ENCODE measurements at places on chromosomes 11 and 22.

DNA sequence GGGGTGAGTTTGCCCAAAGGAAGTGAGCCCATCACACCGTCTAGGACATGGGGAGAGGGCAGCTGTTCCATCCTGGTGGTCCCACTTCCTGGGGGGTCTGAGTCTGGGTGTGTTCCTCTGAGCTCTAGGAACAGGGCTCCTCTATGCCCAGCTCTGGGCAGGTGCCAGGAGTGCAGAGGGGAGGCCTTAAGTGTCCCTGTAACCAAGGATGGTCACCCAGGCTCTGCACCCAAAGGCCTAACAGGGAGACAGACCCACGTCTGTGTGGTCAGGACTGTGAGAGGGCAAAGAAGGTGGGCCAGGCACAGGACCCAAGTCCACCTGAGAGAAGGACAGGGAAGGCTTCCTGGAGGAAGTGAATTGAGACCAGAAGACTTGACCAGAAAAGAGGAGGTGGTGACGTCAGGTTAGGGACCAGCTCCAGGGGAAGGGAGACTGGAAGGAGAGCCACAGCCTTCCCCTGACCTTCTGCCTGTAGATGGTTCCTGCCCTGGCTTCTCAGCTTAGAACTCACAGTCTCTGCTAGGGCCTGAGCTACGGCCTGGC, 11.3 kb upstream of the TCF20 start:
- DNase-seq = no peak

DNA sequence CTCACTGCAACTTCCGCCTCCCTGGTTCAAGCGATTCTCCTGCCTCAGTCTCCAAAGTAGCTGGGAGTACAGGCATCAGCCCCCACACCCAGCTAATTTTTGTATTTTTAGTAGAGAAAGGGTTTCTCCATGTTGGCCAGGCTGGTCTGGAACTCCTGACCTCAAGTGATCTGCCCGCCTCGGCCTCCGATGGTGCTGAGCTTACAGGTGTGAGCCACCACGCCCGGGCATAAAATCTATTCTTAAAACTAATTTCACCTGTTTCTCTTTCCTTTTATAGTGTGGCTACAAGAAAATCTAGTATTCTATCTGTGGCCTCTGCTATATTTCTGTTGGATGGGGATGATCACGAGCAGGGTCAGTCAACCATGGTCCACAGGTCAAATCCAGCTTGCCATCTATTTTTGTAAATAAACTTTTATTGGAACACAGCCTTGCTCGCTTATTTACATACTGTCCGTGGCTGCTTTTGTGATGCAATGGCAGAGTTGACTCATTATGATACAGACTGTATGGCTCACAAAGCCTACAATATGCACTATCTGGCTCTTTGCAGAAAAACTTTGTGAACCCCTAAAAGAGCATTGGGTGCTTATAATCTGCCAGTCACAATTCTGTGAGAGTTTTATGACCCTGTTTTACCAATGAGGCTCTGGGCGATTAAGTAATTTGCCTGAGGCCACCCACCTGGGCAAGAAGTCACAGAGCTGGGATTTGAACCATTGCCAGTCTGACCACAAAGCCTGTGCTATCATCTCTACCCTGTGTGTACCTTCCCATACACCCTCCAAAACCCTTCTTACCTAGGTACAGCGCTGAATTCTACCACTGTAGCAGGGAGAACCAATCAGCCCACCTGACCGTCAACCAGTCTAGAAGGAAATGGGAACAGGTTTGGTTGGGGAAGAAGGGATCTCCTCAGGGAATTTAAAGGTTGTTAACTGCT, 28.3 kb downstream of the SLC1A2 start:
- no peak for DNase-seq

- no peak for DNase-seq
These were observed 14.4 kb downstream of the YWHAH start for GRCh38 chr22:31958625-31959239.

GRCh38 chr11:120186774-120187591, 23.8 kb upstream of the OAF start:
- no peak for DNase-seq

DNA sequence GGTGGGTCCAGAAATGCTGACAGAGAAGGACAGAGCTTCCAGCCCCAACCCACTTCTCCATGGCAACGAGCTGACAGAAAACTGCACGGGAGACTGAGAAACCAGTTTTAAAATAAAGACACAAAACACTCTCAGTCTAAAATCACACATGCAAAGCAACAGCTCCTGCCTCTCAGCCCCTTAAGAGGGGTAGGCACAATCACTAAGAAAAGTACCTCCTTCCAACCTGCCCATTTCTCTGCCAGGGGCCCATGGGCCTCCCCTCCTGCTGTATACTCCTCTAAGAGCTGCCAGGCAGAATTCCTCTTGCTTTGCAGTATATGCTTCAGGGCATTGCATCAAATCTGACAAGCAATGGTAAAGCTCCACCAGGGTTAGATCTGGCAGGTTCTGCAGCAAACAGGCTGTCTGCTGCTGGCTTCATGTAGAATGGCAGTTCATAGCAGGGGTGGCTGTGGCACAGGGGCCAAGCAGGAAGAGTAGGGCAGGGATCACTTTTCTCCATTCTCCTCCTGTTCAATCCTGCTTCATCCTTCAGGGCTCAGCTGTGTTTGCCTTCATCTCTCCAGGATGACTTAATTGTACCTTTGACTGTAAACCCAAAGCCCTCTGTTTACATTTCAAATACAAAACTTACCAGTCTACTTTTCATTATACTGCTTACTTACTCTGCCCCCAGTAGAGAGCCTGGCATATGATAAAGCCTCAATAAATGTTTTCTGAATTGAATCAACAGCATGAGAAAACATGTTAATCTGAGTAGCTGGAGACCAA, 77.7 kb downstream of the KCNC1 start:
- no peak for DNase-seq

DNA sequence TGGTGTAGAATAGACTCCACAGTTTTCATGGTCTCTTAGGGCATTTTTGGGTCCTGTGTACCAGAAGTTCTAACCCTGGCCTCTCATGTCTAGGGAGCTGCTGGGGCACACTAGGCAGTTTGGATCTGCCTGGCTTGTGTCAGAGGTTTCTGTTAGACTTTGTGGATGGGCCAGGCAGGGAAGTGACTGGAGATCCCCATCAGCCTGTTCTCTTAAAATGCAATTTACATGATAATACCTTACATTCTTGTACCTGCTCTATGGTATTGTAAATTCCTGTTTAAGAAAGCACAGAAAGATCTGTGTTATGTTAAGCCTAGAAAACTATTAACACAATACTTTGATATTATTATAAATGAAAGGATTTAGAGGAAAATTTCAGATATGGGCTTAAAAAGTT, 104.0 kb downstream of the ARHGAP42 start:
- no peak for DNase-seq

DNA sequence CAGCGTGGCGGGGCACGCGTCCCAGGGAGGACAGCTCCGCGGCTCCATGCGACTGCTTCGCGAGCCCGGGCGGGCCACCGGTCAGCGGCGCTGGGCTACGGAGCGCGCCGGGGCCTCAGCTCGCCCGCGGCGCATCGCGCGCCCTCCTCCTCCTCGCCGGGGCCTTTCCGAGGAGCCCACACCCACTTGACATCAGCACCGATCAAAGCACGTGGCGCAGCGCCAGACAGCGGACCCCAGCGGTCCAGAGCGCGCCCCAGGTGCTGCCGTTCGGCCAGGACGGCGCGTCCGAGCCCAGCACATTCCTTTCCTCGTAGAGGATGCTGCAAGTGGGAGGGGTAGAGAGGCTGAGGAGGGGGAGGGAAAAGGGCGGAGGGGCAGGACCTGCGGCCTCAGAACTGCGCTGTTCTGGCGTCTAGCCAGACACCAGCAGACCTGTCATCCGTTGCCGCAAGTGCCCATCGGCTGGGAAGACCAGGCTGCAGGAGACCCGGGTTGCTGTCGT, 88.6 kb downstream of the PLEKHA7 start:
- DNase-seq = no peak

GRCh38 chr11:122816761-122817520, 21.4 kb upstream of the CRTAM start:
- DNase-seq = no peak

DNA sequence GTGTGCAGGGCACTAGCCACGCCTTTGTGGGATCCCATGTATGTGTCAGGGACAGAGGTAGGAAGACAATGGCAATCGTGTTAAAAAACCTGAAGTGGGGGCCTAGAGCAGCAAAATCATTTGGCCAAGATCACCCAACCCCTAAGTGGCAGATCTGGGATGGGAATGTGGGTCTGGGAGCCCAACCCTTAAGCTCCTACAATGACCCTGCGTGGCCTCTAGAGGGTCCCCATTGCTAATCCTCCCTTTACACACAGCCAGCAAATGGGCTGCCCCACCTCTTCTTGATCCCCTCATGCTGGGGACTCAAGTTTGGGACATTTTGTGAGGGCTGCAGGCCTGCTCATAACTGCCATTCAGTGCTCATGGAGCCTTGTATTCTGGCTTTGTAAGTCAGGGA, 73.2 kb upstream of the SUSD2 start:
- DNase-seq = no peak

DNA sequence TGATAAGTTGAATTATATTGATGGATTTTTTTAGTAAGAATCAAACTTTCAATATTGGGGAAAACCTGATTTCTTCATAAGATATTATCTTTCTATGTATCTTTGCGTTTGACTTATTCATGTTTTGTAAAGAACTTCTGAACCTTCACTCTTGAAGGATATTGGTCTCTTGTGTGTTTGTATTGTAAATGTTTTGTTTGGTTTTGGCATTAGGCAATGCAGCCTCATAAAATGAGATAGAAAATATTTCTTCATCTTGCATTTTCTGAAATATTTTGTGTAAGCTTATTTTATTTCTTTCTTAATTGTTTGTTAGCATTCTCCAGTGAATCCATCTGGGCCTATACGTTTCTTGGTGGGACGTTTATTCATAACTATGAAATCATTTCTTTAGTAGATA, 271.9 kb downstream of the RAB38 start:
- DNase-seq = no peak

- DNase-seq = no peak
These were observed 698 bp upstream of the ANAPC15 start for GRCh38 chr11:72112978-72113808.

GRCh38 chr22:38135133-38135706, 24.7 kb upstream of the BAIAP2L2 start:
- DNase-seq = no peak

DNA sequence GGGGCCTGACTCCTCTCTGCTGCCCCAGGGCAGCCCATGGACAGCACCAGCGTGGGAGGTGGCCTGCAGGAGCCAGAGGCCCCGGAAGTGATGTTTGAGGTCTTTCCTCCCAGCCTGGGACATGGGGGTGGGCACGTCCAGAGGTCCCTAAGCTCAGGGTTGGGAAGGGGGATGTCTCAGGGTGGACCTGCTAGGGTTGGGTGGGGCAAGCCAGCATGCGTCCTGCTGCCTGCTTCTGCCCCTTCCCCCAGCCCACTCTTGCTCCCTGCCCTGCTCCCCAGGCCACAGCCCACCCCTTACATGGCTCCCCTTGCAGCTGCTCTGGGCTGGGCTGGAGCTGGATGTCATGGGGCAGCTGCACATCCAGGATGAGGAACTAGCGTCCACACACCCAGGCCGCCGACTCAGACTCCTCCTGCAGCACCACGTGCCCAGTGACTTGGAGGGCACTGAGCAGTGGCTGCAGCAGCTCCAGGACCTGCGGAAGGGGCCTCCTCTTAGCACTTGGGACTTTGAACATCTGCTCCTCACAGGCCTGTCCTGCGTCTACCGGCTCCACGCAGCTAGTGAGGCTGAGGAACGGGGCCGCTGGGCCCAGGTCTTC, 1.3 kb downstream of the FAM180B start:
- DNase-seq = no peak

DNA sequence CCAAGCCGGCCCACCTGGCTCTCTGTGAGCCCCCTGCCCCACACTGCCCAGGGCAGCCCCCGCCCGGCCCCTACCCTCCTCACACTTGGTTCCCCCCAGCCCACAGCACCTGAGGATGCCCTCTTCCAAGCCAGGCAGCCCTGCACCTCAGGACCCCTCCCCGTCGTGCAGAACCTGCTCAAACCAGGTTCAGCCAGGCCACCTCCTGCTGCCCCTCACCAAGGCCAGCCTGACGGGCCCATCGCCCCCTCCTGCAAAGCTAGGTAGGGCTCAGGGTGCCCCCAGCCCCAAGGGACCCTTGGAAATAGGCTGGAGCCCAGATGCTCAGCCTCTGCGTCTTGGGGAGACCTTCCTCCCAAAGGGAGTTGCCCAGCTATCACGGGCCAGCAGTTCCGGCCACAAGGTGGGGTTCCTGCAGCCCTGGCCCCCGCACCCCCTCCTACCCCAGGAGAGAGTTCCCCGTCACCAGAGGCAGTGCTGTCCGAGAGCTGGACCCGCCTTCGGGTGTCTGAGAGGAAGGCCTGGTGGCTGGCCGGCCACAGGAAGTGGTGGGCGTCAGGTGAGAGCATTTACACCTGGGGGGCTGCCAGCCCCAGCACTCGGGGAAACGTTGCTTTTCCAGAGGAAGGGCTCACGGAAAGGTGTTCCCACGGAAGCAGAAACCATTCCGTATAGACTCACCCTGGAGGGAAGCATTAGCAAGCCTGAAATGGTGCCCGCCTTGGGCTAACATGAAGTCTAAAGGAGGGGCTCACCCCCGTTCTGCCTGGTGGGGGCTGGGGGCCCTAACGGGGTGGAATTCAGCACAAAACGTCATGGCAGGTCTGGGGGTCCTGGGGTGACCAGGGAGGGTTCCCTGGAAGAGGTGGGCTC, 3.2 kb upstream of the SYT8 start:
- no peak for DNase-seq

- DNase-seq = no peak
These were observed 333.9 kb downstream of the CADM1 start for GRCh38 chr11:115170133-115170815.

DNA sequence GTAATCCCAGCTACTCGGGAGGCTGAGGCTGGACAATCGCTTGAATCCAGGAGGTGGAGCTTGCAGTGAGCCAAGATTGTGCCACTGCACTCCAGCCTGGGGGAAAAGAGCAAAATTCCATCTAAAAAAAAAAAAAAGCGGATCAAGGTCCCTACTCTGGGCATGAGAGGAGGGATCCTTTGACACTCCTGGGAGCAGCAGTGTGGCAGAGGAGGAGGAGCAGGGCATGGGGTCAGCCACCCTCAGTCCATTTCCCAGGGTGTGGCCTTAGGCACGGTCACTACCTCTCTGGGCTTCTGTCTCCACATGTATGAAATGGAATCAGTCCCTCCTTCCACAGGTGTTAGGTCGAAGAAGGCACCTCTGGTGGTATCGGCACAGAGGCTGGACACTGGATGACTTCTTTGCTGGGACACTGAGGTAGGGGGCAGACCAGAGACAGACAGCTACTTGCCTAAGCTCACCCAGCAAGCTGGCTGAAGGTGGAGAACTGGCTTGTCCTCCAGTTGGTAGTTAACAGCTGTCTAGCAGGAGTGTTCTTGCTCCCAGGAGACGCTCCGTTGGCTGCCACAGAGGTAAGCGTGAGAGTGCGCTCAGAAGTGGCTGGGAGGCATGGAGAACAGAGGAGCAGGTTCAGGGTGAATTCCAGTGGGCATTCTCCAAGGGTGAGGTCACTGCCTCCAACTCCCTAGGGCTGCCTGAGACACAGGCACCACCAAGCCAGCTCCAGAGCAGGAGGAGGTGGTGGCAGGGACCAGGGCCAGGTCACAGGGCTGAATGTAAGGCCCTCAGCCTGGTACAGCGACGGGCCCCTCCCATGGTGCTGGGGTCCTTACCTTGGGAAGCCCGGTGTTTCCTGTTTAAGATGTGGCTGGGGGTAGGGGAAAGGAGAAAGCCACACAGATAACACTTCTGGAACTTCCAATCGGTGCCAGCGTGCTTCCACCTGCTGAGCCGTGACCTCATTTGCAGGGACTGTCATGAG, 19.5 kb downstream of the TXN2 start:
- no peak for DNase-seq

- DNase-seq = no peak
These were observed 12.7 kb downstream of the LGALS12 start for GRCh38 chr11:63518548-63518947.

GRCh38 chr11:3934658-3935057, 79.2 kb downstream of the STIM1 start:
- DNase-seq = no peak

GRCh38 chr11:2390091-2390724, 10.3 kb upstream of the TSSC4 start:
- no peak for DNase-seq
